ENCODE measurements at places on chromosomes 16 and 17.

DNA sequence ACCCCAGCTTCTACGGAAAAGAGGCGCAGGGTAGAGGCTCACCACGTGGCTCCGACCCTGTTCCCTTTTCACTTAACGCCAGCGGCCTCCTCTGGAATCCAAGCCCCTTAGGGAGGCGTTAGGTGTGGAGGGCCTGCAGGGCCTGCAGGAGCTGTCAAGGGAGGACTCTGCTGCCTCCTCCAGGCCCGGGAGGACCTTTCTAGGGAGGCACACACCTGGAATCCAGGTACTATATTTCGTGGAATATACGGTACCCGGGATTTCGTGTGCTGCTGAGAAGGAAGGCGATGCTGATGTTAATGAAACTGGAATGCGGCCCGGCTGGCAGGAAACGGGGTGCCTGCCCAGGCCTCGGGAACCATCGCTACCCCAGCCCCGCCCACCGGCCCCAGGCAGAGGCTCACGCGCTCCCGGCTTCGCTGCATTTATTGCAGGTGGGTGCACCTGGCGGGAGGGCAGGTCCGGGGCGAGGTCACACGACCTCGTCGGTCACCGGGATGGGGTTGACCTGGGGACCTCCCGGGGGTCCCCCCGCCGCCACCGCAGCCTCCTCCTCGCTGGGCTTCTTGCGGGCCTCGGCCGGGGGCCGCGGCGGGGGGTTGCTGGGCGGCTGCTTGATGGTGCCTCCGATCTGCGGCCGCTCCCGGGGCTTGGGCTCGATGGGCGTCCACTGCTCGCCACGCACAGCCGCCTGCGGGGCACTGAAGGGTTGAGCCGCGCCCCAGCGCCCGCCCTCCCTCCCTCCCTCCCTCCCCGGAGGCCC is 4.7 kb downstream of the IL17C start:
- peak; percentile 60 for DNase-seq

DNA sequence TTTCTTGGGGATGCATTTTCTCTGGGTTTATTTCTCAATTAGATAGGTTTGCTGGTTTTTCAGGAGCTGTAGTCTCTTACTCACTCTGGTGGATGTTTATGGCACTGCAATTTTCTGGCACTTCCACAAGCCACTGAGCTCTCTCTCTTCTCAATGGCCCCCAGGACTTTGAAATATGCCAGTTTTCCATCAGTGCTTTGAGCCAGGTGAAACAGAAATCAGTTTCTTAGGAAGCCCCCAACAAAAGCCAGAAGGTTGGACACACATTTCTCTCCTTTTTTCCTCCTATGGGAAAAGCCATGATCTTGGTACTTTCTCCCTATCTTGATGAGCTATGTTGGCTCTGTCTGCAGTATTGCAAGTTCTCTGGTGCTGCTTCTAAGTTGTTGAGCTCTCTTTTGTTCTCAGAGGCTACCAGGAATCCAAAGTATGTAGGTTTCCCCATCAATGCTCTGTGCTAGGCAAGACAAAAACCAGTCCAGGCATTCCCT is 90.7 kb upstream of the SMIM36 start:
- no peak for DNase-seq

GRCh38 chr17:40922239-40922638 is 15.2 kb downstream of the KRT23 start:
- no peak for DNase-seq

- no peak for DNase-seq
Measured at GRCh38 chr17:77691216-77692085, 267.1 kb upstream of the TNRC6C start.

DNA sequence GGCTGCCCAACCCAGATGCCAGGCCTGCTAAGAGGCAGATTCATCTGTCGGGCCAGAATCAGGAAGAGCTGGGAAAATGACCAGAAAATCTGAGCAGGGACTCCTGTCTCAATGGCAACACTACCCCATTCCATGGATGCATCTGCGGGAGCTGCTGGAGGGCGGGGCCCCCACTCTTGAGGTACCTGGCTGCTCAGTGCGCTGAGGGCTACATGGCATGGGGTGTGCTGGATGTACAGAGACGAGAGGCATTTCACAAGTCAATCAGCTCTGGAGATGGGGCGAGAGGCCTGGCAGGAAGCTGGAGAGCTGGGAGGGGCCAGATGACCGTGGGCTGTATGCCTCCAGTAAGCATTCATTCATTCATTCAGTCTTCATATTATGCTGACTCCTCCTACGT is 6.4 kb downstream of the SDK2 start:
- DNase-seq = no peak

- DNase-seq = no peak
Measured at GRCh38 chr17:72387487-72387886, 266.7 kb downstream of the SOX9 start.

GRCh38 chr17:76775021-76775600 is 37.2 kb downstream of the MFSD11 start:
- peak; percentile 21 for DNase-seq

DNA sequence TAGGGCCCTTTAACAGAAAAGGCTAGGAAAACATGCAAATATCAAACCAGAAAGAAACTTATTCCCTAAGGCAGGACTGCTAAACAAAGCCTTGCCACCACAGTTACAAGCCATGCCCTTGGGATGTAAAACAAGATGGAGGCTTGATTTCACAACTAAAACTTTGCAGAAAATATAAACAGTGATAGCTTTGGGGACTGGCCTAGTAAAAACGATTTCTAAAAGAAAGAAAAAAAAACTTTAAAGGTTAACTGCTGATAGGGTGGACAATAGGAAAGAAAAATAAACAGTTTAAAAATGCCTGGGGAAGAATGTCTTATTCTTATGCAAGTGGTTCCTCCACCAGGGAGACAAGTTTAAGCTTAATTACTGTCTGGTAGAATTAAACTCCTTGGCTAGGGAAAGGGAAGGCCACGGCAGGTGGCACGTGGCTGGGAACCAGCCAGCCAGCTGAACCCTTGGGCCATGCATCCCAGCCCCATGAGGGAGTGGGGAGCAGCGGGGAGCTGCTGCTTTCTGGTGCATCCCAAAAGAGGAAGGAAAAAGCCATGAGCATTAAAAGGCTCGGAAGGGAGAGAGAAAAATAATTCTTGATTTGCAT is 10.7 kb upstream of the TMC5 start:
- no peak for DNase-seq

DNA sequence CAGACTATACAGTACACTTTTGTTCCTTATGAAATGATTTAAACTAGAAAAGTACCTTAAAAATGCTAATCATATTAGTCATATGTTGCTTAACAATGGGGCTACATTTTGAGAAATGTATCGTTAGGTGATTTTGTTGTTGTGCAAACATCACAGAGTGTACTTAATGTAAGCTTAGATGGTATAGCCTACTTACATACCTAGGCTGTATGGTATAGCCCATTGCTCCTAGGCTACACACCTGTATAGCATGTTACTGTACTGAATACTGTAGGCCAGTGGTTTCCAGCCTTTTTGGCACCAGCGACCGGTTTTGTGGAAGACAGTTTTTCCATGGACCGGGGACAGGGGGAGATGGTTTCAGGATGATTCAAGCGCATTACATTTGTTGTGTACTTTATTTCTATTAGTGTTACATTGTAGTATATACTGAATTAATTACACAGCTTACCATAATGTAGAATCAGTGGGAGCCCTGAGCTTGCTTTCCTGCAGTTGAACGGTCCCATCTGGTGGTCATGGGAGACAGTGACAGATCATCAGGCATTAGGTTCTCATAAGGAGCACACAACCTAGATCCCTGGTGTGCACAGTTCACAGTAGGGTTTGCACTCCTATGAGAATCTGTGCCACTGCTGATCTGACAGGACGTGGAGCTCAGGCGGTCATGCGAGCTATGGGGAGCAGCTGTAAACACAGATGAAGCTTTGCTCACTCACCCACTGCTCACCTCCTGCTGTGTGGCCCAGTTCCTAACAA is 35.0 kb upstream of the MRC2 start:
- no peak for DNase-seq

DNA sequence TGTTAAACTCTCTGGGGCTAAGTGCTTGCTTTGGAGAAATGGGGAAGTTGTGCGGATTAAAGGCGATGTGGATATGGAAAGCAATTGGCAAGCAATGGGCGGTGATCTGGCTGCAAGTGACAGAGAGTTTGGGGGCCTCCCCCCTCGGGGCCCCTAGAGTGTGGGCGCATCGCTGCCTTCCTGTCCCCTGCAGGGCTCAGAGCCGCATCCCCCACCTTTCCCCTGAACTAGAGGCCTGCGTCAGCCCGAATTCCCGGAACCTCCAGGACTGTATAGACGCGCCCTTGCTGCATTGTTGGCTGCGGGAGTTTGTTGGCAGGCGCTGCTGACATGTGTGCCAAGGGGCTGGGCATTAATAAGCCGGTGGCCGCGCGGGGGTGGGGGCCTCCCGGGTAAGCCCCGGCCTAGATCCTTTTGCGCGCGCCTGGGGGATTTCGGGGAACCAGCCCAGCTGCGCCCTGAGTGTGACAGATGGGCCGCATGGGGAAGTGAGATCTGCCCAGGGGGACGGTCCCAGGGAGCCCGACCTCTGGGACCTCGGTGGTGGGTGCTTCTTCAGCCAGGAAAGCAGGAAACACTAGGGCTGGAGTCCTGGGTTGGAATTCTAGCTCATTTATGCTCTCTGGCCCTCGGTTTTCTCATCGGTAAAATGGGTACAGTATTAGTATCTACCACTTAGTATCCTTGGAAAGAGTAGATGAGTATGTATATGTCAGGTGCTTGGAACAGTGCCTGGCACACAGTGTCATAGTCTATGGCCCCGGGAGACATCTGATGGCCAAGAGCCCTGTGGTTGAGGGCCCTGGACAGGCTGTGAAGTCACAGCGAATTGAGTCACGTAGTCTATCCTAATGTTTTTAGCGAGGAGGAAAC is 1.0 kb downstream of the EEF2K start:
- DNase-seq = peak; percentile 82

GRCh38 chr17:40502716-40503115 is 1.3 kb upstream of the TNS4 start:
- no peak for DNase-seq

- DNase-seq = peak; percentile 58
Measured at GRCh38 chr17:75238684-75239191, 22.7 kb downstream of the GGA3 start.

- no peak for DNase-seq
Measured at GRCh38 chr17:65290616-65291015, 153.4 kb downstream of the RGS9 start.

DNA sequence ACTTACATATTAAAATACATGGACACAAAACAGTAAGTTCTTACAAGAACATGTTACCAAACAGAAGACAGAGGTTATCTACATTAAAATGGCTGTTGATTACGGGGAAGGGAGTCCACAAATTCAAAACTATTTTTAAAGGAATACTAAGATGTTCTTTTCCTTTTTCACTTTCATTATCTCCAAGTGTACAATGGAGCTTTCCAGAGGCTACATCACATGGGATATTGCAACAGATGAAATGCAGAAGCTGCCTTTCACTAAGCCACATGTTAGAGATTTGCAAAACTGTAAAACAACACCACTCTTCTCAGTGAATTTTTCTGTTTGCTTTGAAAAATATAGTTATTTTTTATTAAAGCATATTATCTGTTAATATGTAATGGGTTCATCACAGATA is 53.6 kb downstream of the XPO6 start:
- no peak for DNase-seq

- DNase-seq = no peak
Measured at GRCh38 chr17:27489045-27489715, 32.9 kb downstream of the KSR1 start.

DNA sequence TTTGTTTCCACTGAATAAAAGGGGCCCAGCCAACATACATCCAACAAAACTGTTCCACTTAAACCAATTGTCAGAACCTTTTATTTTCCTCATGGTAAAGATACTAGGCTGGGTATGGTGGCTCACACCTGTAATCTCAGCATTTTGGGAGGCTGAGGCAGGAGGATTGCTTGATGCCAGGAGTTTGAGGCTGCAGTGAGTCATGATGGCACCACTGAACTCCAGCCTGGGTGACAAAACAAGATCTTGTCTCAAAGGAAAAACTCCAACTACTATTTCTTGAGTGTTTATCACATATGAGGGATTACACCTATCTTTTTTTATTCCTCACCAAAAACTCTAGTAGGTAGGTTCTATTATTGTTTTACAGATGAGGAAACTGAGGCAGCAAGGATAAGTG is 4.7 kb upstream of the PSMC5 start:
- no peak for DNase-seq

- DNase-seq = no peak
Measured at GRCh38 chr17:69452664-69453260, 38.3 kb downstream of the MAP2K6 start.

DNA sequence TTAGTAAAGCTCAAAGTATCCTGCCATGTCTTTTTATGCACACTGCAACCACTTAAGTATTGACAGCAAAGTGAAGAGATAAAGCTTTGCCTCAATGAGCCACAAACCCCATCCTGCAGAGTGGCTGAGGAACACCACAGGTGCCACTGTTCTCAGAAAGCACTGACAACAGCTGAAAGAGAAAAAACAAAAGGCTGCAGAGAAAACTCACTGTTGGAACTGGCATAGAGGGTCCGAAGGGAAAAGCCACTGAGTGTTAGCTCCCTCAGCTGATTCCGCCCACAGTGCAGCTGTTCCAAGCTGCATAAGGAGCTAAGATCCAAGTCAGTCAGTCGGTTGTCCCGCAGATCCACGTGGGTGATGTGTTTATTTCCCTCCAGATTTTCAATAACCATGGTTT is 48.3 kb downstream of the PHLPP2 start:
- DNase-seq = no peak

- no peak for DNase-seq
Measured at GRCh38 chr17:393806-394717, 41.5 kb upstream of the RPH3AL start.

GRCh38 chr16:75198135-75198600 is 8.8 kb downstream of the CTRB2 start:
- DNase-seq = no peak

GRCh38 chr16:6993544-6993943 is 339.1 kb upstream of the RBFOX1 start:
- DNase-seq = peak; percentile 77

GRCh38 chr16:49849037-49849753 is 6.7 kb downstream of the ZNF423 start:
- DNase-seq = no peak

- peak; percentile 67 for DNase-seq
Measured at GRCh38 chr16:57801809-57802340, 416 bp downstream of the KIFC3 start.

DNA sequence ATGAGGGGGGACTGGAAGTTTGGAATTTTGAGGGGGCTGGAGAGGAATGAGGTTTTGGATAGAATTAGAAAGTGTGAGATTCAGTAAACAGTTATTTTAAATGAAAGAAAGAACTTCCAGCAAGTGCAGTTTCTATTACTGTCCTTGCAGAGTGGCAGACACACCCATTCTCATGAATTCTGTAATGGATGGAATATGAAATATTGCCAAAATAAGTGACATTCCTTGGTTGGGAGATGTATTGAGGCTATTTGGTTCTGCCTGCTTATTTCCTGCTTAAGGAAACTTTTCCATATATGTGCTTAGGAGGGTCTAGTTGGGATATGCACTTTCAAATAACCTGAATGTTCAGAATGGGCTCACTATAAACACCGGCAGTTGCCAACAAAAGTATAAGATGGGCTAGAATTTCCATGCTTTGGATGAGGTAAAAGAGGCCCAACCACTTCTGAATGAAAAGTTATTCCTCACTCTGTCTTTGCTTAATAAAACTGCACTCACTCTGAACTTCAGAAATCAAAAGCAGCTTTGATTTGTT is 434.4 kb downstream of the CA10 start:
- DNase-seq = no peak
